ENCODE measurements at places on chromosomes 3 and 15. TPM values are rescaled to one million over a fixed set of nuclear protein-coding genes. Genes with fewer than 3 reads are reported as not detected.

IL5RA gene
- not detected for total RNA-seq

CYFIP1 gene
- total RNA-seq: 52.7 TPM

MANF gene
- 129 TPM for total RNA-seq

GJD2 gene
- total RNA-seq: not detected

KLF15 gene
- total RNA-seq: 0.26 TPM

FAM240A gene
- not detected for total RNA-seq

FAIM gene
- 38.3 TPM for total RNA-seq

C3orf52 gene
- 2.4 TPM for total RNA-seq

FBXW12 gene
- total RNA-seq: not detected

ARPP21 gene
- not detected for total RNA-seq

TMC3 gene
- not detected for total RNA-seq

PP2D1 gene
- total RNA-seq: not detected

SCAANT1 gene
- total RNA-seq: not detected

C2CD4A gene
- not detected for total RNA-seq

LYZL4 gene
- total RNA-seq: not detected

CHRNA7 gene
- total RNA-seq: not detected

CLPX gene
- 60.5 TPM for total RNA-seq

LSMEM2 gene
- not detected for total RNA-seq

COL6A5 gene
- total RNA-seq: not detected

PAK6 gene
- total RNA-seq: 3.9 TPM

GOLGA6L7 gene
- total RNA-seq: not detected

LIPH gene
- not detected for total RNA-seq

SLC12A1 gene
- total RNA-seq: not detected

BFSP2 gene
- not detected for total RNA-seq

ATP13A5 gene
- not detected for total RNA-seq

LRRC49 gene
- 8.3 TPM for total RNA-seq

PFKFB4 gene
- 3.2 TPM for total RNA-seq

ZPLD1 gene
- total RNA-seq: not detected

Measured in MG63 (cell line).